Stimulated activated CD4-positive, alpha-beta T cell treated with anti-CD3 and anti-CD28 coated beads, Interleukin-12 subunit alpha, Interleukin-12 subunit beta, amount 100 ng/mL, for 4 hours (primary cell): ENCODE measurements at places on chromosomes 2 and 18.

DNA sequence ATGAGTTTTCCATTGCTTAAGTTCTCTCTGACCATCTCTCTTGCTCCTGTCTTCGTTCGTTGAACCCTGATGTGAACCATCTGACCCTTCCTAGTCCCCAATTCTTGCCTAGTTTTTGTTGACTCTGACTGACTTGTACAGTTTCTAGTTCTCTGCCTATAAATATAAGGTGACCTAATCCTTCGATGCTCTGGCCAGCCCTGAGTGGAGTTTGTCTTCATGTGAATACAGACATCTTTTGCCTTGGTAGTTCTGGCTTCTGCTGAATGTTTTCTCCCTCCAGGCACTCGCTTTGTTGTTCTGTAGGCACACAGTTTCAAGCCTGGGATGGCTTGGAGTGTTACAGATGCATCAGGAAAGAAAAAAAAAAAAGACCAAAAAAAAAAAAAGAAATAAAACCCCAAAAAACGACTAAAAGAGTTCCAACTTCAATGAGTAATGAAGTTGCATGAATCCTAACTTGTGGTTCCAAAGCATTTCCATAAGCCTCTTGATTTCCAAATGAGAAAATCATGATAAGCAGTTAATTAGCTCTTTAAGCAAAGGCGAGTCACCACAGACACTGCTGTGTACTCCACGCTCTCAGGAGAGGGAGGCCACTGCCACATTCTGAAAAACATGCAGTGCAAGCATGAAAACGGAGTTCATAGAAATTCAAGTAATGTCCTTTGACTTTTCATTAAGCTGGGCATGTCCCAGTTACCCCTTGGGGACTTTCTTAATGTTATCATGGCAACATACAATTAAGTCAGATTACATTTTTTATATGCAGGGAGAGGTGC is 165.2 kb downstream of the TDRD15 start:
- no peak for DNase-seq

DNA sequence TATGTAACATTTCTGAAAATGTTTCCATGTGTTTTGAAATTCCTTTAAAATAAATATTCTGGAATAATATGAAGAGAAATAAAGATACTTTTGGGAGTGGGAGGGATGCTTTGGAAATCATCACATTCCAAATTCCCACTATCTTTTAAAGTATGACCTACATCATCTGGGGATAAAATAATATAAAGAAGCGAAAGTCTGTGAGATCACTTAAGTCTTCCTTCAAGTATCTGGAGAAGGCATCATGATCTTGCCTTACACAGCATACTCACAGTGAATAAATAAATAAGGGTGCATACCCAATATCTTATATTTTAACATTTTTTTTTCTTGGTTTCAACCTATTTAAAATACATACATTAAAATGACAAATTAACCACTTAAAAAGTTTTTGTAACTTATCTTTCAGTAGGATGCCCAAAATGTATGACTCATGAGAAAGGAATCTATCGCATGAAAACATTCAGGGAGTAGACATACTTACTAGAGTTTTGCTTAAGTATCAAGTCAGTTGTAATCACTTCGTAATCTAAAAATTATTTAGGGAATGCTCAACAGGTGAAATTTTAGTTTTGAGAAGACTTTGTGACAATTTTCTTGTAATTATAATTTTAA is 248.3 kb upstream of the COL3A1 start:
- DNase-seq: no peak

GRCh38 chr2:218219934-218220333 is 2.9 kb downstream of the ARPC2 start:
- DNase-seq: no peak

DNA sequence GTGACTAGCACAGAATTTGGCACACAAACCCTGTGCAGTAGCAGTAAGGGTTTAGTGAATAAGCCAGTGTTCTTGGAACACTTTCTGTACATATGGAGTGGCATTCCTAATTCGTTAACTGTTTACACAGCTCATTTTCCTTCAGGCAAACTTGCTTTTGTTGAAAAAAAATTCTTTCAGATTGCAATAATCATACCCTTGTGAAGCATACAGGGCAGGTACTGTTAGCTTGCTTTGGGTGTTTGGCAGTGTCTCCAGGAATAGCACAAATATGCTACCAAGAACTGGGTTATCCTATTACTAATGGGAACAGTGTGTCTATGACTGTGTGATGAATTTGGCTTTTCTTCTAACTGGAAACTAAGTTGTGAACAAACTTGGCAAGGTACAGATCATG is 33.4 kb downstream of the UGP2 start:
- no peak for DNase-seq

- DNase-seq: no peak
These were observed 2.9 kb downstream of the ITPRID2 start for GRCh38 chr2:181894381-181894780.

GRCh38 chr2:197163712-197164140 is 146.9 kb downstream of the ANKRD44 start:
- no peak for DNase-seq

DNA sequence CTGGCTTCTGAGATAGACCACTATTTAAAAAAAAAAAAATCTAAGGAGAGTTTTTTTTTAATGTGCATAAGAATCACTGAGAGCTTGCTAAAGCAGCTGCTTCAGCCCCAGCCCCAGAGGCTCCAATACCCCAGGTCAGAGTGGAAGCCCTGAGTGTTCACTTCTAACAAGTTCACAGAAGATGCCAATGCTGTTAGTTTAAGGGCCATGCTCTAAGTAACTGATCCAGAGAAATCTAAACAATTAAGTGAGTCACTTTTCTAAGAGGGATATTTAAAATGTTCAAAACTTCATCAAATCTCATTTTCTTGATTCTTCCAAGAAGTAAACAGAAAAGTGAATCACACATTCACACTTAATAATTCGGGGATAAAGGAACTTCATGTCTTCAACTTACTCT is 126.4 kb upstream of the CD226 start:
- no peak for DNase-seq

GRCh38 chr2:168566974-168567665 is 111.0 kb downstream of the CERS6 start:
- DNase-seq: no peak

DNA sequence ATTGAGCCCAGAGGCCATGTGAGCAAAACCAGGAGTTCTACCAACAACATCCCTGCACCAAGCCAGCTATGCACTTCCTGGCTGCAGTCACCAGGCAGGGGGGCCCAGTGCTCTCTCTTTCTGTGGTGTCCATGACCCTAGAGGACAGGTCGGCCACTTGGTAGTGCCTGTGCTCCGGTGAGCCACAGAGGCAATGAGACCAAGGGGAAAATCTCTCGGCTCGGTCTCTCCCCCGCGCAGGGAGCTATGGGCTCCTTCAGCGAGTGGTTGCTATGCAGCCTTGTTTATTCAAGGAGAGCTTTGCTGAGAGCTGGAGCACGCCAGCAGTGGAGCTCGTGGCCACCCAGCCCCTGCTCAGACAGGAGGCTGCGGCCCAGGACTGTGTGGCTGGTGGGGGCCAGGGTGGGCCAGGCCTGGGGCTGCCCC is at the start of gene TOGARAM2:
TOGARAM2 (plus strand) TSS at position 283 of the 426 bp plus-strand sequence. CDS start 13,537 bp downstream, outside the sequence.
- no peak for DNase-seq

DNA sequence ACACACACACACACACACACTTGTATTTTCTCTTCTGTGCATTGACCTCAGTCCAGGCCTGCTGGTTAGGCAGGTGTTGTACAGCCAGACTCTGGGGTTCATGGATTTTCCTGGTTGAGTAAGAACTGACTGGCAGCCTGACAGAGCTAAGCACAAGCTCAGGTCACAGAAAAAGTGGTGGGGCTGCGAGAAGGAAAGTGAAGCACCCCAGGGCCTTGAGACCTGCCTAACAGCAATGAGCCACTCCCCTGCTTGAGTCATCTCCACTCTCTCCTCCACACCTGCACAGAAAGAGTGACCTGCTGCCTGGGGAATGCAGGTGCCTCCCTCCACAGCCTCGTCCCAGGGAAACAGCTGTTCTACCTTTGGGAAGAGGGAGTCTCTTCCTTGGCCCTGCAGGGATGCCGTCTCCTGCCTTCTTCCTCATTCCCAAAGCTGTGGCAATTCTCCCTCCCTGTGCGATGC is 91.4 kb upstream of the LGALSL start:
- DNase-seq: no peak

DNA sequence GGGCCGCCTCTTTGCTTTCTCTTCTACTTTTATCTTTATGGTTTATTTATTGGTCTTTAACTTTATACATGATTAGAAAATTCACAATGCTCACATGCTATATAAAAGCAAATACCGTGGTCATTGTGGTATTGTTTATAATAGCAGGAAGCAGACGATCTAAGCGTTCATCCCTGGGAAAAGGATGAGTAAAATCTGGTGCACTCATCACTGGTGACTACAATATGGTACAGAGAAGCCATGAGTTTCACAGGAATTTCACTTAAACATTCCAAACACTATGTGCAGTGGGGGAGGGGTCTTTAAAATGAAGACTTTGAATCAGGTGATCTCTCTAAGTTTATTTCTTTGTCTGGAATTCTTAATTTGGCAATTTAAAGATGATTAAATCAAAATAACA is 97.9 kb downstream of the SCN3A start:
- DNase-seq: no peak
